ENCODE measurements at places on chromosomes 7 and 10. TPM values are rescaled to one million over a fixed set of nuclear protein-coding genes. Genes with fewer than 3 reads are reported as not detected.

Gene UTF1
- total RNA-seq, result 12.2 TPM

DNA sequence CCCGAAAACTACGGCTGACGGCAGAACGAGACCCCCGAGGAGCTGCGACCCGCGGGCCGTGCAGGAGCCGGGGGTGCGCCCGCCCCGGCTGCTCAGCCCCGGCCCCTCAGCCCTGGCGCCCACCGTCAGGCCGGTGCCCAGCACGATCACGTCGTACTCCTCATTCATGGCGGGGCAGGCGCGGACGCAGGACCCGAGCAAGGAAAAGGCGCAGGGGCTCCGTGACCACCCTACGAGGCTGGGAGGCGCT lies 218 bp downstream of the GDI2 start:
- no peaks in the 10 kb centered on the region for H3K27me3 ChIP-seq
- no peaks in the 10 kb centered on the region for H3K36me3 ChIP-seq
- H3K27ac ChIP-seq, result peak overlapping the region; percentile 99
- H3K4me1 ChIP-seq, result peaks cover 25% of the 10 kb centered on the region
- peak overlapping the region; percentile 73 for H3K4me3 ChIP-seq

Gene EGFR
- 4.5 TPM for total RNA-seq

GRCh38 chr7:73701357-73701995 lies 18.0 kb downstream of the STX1A start:
- 0 out of 2 replicates have a peak overlapping the region, but pooled peaks have one; percentile 36 for H3K27ac ChIP-seq
- H3K36me3 ChIP-seq, result peaks cover 7% of the 10 kb centered on the region
- no peaks in the 10 kb centered on the region for H3K27me3 ChIP-seq
- no peak overlapping the region for H3K4me3 ChIP-seq
- peaks cover 15% of the 10 kb centered on the region for H3K4me1 ChIP-seq

GRCh38 chr7:36726311-36726710 lies 2.0 kb upstream of the AOAH start:
- DNase-seq, result no peak
- H3K4me1 ChIP-seq, result no peaks in the 10 kb centered on the region
- H3K4me3 ChIP-seq, result no peak overlapping the region
- no peaks in the 10 kb centered on the region for H3K36me3 ChIP-seq
